ENCODE measurements at places on chromosomes 3 and 15.

- no peak for DNase-seq
Observed at GRCh38 chr15:46442901-46443590, 808.2 kb downstream of the SQOR start.

GRCh38 chr3:121436641-121437040 lies 109.1 kb downstream of the POLQ start:
- DNase-seq = no peak

DNA sequence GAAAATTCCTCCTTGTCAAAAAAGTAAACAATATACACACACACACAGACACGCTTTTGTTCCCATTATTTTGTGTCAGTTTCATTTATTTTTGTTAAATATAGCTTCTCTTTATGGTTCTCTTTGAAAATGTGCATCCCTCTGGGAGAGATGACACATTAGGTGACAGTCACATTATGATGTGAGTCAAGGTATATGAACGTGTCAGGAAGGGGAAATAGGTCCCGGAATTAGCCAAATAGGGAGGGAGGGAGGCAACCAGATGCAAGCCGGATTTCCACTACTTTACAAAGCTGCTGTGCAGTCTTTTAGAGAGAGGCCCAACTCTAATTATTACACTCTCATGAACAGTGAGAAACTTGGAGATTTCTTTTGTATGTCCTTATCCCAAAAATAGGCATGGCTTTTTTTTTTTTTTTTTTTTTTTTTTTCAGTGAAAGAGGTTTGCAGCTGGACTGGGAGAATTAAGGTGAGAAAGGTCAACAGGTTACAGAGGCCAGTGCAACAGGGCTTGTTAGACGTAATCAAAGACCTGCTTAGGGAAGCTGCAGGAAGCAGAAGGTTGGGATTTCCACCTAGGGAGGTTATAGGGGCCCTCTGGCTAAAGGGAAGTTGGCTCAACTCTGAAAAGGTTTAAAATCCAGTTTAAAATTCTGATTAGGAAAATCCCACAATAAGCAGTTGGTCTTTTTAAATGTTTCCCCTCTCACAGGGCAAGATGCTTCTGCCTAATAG lies 240.5 kb upstream of the UBE2E1 start:
- no peak for DNase-seq

DNA sequence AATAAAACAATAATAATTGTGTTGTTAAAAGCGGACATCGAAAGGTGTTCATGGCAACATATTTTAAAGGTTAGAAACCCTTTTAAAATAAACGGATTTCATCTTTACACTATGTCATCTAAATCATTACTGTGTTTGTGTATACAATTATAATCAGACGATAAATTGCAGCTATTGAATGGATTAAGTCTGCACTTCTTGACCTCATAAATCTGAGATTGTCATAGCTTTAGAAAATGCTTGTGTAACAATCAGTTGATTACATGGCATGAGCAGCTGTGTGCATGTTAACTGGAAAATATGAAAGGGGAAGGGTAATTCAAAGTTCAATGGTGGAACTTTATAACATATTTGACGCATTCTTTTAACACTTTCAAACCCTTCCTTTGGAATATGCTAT lies 152.4 kb upstream of the MDFIC2 start:
- DNase-seq = no peak

- no peak for DNase-seq
Observed at GRCh38 chr3:125651244-125651643, 55.9 kb upstream of the OSBPL11 start.

- no peak for DNase-seq
Observed at GRCh38 chr3:160544844-160545503, 20.4 kb downstream of the KPNA4 start.

Data from cortex of kidney (tissue), 1 donor.